Activated naive CD4-positive, alpha-beta T cell (primary cell): ENCODE measurements at places on chromosomes 16 and 17.

DNA sequence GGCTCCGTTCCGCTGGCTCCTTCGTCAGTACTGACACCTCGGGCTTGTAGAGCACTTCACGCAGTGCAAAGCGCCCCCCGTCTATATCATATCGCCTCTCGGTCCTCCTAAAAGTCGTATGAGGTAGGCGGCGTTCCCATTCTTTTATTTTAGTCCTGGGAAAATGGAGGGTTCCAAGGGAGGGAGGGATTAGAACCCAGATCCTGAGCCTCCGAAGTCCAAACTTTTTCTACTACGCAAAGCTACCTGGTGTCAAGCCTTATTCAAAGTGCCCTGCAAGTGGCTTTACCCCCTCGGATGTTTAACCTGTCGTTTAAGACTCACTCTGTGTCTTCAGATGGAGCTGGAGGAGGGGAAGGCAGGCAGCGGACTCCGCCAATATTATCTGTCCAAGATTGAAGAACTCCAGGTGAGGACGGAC is 348 bp upstream of the FTSJ3 start:
- DNase-seq, result no peak

- DNase-seq, result no peak
These were observed 317.6 kb downstream of the CBLN1 start for GRCh38 chr16:48963901-48964615.

DNA sequence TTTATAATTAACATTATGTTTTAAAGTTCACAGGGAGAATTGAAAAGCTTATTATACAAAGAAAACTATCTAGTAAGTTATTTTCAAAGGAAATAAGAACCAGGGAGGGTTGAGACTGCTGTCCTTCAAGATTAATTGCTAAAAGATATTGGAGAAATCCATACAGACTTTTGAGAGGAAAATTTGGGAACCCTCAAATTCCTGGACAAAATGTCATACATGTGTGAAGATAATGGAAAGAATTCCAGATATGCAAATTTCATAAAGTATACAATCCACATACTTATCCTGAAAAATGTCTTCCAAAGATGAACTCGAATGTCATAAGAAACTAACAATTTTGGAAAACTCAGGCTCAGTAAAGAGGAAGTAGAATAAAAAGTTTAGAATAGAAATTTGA is 213.8 kb downstream of the HS3ST3A1 start:
- no peak for DNase-seq

DNA sequence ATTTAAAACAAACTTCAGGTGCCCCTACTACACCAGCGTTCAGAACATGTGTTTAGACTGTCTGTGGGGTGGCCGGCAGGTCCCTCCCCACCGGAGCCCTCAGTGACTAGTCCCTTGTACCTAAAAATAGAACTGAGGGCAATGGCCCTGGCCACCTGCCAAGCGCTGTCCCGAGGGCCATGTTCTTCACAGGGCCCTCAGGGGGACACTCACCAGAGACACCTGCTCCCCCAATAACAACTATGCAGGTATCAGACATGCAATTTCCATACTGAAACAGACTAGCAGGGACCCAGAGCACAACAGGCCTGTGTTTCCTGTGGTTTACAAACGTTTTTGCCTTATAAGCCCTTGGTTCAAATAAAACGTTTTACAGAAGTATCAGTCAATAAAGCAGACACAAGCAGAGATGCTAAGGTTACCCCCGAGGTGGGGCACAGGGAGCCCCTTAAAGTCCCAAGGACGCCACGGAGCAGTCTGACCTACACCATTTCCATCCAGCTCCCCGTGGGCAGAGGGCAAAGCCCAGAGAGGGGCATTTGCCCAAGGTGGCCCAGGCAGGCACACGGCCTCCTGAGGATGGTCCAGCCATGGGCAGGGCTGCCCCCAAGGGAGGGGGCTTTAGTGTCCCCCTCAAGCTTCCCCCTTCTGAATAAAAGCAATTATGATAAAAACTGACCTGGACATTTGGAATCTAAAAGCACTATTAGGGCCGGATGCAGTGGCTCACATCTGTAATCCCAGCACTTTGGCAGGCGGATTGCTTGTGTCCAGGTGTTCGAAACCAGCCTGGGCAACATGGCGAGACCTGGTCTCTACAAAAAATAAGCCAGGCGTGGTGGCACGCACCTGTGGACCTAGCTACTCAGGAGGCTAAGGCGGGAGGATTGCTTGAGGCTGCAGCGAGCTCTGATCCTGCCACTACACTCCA is 896 bp upstream of the MYLK3 start:
- no peak for DNase-seq

DNA sequence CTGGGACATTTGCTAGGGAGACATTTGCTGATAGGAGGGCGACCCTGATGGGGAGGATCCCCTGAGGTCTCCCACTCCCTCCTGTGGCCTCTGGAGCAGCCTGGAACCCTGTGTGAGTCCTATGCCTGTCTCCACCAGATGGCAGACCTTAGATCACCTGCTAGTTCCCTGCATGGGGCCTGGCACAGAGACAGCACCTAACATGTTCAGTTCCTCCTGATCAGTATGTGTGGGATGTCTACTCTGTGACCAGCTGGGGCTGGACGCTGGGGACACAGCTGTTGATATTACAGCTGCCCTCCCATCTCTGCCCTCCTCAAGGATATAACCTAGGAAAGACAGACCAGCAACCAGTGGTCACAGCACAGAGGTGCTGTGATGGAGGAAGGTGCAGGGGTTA is 1.1 kb upstream of the ADCY7 start:
- DNase-seq, result no peak

DNA sequence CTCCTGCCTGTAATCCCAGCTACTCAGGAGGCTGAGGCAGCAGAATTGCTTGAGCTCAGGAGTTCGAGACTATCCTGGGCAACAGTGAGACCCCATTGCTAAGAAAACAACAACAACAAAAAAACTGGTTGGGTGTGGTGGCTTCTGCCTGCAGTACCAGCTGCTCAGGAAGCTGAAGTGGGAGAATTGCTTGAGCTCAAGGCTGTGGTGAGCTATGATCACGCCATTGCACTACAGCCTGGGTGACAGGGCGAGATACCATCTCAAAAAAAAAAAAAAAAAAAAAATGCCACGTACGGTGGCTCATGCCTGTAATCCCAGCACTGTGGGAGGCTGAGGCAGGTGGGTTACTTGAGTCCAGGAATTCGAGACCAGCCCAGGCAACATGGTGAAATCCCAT is 34.1 kb downstream of the NME2 start:
- no peak for DNase-seq

DNA sequence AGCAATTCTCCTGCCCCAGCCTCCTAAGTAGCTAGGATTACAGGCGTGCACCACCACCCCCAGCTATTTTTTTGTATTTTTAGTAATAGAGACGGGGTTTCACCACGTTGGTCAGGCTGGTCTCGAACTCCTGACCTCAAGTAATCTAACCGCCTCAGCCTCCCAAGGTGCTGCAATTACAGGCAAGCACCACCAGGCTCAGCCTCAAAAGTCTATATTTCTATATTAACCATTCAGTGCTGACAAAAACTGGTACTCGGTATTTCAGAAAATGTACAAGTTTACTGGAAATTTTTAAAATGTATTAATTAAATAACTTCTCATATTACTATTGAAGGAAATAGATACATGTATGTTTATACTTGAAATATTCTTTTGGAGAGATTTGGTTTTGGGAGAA is 1.4 kb upstream of the HEXD start:
- no peak for DNase-seq

DNA sequence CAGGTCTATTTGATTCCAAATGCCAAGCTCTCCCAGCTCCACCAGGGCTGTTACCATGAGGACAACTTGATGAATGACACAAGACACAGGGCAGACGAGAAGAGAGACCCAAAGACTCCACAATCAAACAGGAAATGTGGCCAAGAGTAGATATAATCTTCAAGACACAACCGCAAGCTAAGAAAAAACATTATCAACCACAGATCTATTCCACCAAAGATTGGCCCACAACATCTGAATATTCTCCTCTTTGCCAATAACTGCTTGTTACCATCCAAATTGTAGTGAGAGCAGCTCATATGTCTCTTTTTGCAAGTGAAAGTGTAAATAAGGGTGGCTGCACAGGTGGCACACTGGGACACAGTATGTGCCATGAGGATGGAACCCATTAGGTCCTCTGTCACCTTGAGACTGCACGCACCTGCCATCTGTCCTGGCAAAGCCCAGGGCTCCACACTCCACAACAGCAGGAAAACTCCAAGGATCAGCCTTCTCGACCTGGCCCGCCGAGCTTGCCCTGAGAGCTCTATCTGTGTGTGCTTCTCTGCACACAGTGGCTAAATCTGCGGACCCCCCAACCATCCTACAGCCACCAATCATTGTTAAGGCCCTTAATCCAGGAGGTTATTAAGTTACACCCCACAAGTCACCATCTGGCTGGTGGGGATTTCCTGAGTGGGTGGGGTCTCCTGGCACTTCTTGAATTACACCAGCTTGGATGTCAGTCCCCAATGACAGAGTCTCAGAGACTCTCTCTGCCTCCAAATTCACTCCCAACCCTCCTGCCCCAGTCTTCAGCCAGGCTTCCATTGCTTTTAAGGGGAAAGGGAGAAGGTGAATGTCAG is 50.5 kb downstream of the DYNLRB2 start:
- DNase-seq, result no peak

DNA sequence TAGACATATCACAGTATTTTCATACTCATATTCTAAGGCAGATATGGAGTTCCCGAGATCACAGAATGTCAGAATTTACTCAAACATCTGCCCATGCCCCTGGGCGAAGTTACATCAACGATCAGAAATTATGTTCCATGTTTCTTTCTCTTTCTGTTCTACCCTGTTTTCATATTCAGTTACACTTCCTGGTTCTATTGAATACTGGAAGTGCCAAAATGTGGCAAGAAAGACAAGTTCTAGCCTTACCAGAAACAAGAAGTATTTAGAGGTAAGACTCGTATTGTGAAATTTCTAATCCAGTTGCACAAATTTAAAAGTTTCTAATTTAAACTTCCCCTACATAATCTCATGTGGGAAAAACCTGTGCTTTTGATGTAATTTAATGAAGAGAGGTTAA is 36.1 kb downstream of the KCNJ2 start:
- DNase-seq, result no peak

- no peak for DNase-seq
These were observed 77.6 kb upstream of the KSR1 start for GRCh38 chr17:27378482-27379175.

DNA sequence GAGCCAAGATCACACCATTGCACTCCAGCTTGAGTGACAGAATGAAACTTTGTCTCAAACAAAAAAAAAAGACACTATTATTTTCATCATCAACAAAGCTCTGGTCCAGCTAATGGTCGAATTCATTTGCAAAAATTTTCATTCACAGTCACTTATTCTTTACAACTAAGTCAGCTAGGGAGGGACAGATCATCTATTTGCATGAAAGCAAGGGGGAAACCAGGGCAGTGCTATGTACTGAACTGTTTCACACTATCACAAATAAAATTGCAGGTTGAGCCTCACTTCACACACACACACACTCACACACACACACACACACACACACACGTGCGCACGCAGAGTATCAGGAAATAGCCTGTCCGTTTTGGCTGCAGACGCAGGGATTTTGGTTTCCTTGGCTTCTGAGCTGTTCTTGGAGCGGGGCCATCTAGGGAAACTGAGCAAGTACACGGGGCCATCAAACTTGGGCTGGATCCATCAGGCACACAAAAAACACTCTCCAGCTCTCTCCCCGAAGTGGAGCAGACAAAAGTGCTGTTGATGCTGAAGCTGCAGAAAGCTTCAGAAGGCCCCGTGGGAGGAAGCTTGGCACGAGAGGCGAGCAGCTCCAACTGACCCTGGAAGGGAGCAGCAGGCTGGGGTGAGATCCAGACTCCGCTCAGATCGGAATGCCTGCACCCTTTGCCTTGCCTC is 44.3 kb upstream of the HELZ start:
- no peak for DNase-seq

- DNase-seq, result no peak
These were observed 46.7 kb upstream of the TBX2 start for GRCh38 chr17:61352781-61353491.

DNA sequence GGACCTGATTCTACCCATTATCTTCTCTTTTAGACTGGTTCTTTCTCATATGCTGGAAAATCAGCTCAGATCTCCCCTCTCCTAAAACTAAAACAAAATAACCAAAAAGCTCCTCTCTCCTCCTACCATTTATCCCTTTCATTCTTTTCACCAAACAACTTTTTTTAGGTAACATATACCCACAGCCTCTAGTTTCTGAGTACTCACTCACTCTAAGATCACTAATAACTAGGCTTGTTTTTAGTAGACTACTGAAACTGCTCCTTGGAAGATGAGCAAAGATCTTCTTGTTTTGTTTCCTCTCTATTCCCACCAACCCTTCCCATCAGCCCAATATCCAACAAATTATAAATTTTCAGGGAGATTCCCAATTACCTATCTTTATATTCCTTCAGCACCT is 129.0 kb downstream of the SKAP1 start:
- no peak for DNase-seq

GRCh38 chr17:17413821-17414220 is 63.0 kb upstream of the MED9 start:
- no peak for DNase-seq

DNA sequence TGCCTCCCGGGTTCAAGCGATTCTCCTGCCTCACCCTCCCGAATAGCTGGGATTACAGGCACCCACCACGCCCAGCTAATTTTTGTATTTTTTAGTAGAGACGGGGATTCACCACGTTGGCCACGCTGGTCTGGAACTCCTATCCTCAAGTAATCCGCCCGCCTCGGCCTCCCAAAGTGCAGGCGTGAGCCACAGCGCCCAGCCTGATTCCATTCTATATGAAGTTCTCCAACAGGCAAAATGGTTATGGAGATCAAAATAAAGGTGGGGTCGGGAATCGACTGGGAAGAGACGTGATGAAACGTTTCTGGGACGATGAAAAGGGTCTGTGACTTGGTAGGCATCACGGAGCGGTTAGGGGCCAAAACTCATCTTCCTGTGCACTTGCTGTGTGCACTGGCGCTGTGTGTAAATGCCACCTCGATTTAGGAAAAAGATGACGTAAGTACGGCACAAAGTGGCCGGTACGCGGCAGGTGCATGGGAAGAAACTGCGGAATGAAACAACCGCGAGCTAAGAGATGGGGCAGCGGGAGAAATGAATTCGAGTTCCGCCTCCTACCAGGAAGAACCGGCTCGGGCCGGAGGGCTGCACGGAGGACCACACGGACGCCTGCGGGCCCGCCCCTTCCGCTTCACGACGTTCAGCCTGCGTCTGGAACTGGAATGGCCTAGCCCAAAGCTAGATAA is 1.6 kb downstream of the TP53 start:
- peak; percentile 83 for DNase-seq

- DNase-seq, result no peak
These were observed 71.3 kb downstream of the SREBF1 start for GRCh38 chr17:17765359-17766076.

DNA sequence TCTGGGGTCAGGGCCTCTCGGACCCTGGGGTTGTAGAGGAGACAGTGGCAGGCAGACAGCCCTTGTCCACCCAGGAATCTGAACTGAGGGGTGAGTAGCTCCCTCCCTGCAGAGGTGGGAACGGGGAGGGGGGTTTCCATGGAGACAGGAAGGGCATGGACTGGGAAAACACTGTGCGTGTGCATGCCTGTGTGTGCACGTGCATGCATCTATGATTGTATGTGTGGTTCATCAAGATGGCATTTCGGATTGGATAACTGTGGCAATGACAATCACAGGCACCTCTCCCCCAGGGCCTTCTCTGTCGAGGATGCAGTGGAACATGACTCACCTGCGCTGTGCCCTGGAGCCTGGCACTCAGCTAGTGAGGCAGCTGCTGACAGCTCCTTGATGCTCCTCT is 6.1 kb upstream of the CD300C start:
- DNase-seq, result no peak

GRCh38 chr17:4116516-4116915 is 26.3 kb downstream of the ZZEF1 start:
- DNase-seq, result no peak
